ENCODE measurements at places on chromosomes 11 and 22.

GRCh38 chr11:17648528-17648927, 70.8 kb upstream of the MYOD1 start:
- no peak for DNase-seq

DNA sequence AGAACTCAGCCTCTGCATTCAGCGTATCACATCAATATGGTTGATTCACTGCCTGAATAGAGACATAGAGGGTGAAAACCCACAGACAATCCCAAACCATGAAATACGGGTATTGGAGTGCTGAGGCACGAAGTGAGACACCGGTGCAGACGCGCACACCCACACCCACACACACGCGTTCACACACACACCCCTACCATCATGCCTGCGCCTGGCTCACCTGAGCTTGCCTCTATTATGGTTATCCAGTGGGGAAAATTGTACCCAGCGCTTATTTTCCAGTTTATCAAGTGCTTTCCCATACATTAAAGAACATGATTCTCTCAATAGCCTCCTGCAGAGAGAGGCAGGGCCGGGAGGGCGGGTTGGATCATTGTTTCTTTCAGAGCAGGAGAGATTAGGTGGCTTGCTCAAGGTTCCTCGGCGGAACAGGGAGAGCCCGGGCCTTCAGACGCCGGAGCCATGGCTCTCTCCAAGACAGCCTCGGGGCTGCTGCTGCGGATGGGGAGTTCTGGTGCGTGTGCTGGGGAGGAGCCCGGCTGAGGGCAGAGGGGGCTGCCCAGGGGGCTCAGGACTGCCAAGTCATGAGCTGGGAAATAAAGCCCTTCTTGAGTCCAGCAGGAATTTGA, 78.9 kb upstream of the THY1 start:
- no peak for DNase-seq

GRCh38 chr11:63567044-63567840, 4.1 kb upstream of the PLAAT2 start:
- DNase-seq: peak; percentile 87

- peak; percentile 68 for DNase-seq
Observed at GRCh38 chr11:118438314-118438931, 2.1 kb downstream of the KMT2A start.

- no peak for DNase-seq
Observed at GRCh38 chr22:41305646-41306045, 4.3 kb downstream of the ZC3H7B start.

DNA sequence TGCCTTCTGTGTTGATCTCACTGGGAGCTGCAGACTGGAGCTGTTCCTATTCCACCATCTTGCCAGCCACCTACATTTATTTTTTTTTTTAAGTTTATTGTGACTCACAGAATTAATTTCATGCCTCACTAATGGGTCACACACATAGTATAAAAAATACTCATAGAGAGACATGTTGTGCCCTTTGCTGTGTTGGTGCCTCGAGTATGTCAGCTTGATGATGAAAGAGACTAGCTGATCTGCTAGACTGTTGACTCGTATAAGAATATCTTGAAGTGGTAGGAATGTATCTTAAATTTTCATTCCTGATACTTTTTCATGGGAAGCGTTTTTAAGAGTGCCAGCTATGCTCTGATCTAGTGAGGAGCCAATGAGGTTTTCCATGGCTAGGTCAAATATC, 28.6 kb upstream of the AMPD3 start:
- no peak for DNase-seq

- no peak for DNase-seq
Observed at GRCh38 chr11:68574308-68574707, 110.0 kb upstream of the GAL start.

DNA sequence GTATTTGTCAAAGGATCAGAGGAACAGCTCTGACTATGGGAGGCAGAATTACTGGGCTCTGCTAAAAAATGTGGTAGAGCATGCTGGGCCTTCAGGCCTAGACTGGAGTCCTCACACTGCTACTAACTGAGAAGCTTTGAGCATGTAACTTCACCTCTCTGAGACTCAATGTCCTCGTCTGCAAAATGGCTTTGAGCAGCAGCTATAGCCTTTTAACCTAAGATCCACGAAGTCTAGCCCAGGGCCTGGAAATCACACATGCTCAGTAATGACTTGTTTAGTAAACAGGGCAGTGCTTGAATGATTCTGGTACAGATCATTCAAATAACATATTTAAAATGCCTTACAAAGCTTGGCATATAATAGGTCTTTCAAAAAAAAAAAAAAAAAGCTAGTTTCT, 221.7 kb downstream of the NTM start:
- no peak for DNase-seq

GRCh38 chr22:40685406-40685805, 6.1 kb downstream of the MCHR1 start:
- DNase-seq: no peak

- no peak for DNase-seq
Observed at GRCh38 chr11:74443071-74443864, 24.1 kb downstream of the KCNE3 start.

DNA sequence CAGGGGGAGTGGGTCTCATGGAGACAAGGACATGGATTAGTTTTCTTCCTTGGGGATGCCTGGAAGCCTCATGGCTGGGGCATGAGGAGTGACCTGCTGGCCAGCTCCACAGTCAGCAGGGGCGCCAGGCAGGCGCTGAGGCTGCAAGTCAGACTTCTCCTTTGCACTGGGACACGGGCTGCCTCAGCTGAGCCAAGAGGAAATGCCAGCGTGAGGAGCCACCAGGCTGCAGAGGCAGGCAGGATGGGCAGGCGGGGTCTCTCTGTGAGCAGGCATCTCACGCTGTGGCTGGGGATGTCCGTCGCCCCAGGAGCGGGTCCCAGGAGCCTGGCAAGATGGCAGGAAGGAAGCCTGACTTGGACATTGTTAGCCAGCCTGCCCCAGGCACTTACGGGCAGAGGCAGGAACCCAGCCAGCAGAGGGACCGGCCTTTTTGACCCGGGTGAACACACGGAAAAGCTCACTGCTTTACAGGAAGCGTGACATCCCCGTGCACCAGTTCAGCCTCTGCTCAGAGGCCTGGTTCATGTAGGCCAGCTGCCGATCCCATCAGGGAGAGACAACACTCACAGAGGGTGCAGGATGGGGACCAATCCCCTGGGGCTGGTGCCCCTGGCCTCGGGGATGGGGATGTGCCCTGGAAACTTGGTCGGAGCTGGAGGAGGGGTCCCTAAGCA, 10.2 kb downstream of the GNB1L start:
- no peak for DNase-seq

GRCh38 chr11:64461081-64461480, 102.1 kb downstream of the RPS6KA4 start:
- no peak for DNase-seq

DNA sequence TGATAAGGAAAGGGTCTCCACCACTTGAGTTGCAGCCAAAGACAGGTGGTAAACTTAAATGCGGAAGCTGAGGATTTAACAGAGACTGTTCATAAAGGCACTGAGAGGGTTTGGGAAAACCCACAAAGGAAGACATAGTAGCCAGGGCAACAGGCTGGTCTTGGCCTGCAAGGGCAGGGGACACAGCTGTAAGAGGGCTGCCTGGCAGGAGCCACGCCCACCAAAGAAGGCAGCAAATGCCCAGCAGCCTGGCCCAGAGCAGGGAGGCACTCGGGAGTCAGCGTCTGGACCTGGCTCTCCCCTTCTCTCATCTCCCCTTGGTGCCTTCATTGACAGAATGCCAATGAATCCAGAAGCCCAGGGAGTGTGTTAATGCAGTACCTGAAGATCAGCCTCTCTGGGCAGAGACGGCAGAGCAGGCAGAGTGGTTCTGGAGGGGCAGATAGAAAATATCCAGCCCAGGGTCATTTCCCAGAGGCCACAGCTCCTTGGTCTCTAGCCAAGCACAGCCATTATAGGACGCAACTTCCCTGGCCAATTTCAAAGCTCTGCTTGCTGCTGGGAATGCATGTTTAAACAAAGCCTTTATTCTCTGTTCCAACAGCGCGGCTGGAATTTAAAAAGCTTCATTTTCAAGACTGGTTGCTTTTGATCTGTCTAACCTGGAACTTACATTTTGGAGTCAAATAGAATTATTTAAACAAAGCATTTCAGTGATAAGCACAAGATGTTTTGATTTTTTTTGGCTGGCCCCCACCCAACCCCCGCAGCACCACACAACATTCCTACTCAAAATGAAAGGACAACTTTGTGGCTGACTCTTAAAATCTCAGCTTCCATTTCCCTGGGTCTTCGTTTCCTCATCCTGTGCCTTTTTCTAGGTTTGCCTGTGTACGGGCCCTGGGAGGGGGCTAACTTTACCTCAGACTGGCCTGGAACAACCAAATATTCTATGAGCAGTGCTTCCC, 125.6 kb upstream of the LMO1 start:
- DNase-seq: no peak

- no peak for DNase-seq
Observed at GRCh38 chr22:28116219-28116673, 197.2 kb upstream of the PITPNB start.

DNA sequence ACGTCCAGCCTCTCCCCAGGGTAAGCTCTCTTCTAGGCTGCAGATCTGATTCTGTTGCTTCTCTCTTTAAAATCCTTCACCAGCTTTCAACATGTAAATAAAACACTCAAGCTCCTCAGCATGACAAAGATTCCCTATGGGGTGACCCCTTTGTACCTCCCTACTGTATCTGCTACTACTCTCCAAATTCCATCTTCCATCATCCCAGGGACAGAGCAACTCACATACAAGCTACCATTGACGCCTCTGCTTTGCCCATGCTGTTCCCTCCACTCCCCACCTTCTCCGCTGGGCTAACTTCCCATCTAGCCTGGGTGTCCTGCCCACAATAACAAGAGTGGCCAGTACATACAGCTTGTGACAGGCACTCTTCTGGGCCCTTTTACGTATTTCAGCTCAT, 207.5 kb upstream of the ZBED5 start:
- DNase-seq: no peak

DNA sequence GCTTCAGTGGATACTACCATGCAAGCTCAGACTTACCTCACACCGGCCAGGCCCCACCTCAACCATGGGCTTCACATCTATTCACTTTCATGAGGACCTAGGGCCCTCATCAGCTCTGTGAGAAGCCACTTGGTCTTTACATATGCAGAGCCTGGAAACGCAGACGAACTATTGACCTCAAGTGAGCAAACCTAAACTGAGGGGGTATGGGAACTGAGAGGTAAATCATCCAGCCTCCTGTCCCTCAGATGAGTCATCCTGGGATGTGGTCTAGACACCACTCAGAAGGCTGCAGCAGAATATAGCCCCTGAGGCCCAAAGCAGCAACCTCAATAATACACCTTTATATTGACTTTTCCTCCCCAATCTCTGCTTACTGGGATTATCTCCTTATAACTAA, 578.0 kb downstream of the INSC start:
- no peak for DNase-seq

- no peak for DNase-seq
Observed at GRCh38 chr11:73578592-73579185, 19.2 kb downstream of the FAM168A start.

DNA sequence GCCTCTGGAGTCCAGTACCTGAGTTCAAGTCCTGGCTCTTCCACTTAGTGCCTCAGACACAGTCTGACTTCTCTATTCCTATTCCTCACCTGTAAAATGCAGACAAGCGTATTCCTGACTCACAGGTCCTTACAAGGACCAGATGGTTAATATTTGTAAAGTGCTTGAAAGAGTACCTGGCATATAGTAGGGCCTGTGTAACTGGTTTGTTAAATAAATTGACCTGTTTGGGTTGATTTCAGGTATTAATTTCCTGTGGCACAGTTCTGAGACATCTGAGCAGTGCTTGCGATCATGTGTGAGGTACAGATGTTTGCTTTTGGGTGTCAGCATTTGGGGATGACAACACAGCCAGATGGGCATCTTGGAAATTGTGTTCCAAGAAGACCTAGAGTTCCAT, 127.5 kb downstream of the APIP start:
- no peak for DNase-seq

- peak; percentile 12 for DNase-seq
Observed at GRCh38 chr11:84564180-84564866, 1062.8 kb downstream of the DLG2 start.

GRCh38 chr11:37613031-37613430, 1015.0 kb upstream of the RAG2 start:
- DNase-seq: no peak

GRCh38 chr11:69744435-69744834, 30.7 kb downstream of the FGF4 start:
- DNase-seq: no peak

GRCh38 chr11:73290536-73290935, 17.5 kb upstream of the ARHGEF17 start:
- DNase-seq: no peak

DNA sequence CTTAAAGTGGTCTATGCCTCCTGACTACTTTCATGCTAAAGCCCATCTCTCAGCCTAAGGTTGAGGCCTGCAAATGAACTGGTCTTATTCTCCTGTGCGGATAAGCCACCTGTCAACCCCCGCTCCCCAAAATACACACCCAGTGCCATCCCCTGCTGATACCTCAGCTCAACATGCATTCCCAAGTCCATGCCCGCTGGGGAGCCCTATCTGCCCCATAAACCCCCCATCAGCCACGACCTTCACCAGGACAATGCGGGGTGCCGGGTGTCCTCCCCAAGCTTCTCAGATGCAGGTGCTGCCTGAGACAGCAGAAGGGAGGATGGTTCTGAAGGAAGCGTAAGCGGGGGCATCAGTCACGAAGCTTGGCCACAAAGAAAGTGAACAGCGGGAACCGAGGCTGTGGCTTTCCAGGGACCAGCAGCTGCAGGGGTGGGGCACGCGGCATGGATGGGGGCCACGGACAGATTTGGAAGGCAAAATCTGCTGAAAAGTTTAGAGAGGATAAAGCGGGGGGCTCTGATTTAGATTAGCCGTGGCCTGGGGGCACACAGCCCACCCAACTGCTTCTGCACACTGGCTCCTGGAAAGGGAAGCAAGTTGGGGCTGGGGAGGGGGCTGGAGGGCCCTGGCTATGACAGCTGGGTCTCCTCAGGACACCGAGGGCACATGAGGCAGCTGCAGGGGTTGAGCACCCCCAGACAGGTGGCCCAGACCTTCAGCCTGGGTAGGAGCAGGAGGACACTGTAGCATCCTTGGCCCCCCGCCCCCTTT, 1391.9 kb downstream of the TBC1D22A start:
- no peak for DNase-seq

GRCh38 chr11:58006940-58007339, 16.7 kb upstream of the OR9Q1 start:
- no peak for DNase-seq

DNA sequence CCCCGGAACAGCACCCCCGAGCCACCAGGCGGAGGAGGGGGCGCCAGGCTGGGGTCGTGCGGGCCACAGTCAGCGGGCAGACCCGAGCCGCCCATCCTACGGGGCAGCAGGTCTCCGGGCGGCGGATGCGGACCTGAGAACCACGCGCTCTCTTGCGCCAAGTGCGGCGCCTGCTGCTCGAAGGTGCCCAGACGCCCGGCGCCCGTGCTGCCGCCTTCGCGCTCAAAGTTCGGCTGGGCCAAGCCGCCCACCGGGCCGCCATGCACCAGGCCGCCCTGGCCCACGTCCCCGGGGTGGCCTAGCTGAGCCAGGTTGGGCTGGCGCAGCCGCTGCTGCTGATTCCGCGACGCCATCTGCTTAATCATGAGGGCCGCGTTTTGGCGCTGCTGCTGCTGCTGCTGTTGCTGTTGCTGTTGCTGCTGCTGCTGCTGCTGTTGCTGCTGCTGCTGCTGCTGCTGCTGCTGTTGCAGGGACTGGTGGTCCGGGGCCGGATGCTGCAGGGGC, 3.0 kb downstream of the MN1 start:
- DNase-seq: no peak
